Cardiac fibroblast (primary cell): ENCODE measurements at places on chromosomes 2 and 18.

- peak; percentile 97 for DNase-seq
Observed at GRCh38 chr2:65056215-65057053, at the start of gene CEP68. TSS of gene CEP68 (plus strand) at chr2:65056416. CDS start at chr2:65069445, 13,029 bp downstream.

DNA sequence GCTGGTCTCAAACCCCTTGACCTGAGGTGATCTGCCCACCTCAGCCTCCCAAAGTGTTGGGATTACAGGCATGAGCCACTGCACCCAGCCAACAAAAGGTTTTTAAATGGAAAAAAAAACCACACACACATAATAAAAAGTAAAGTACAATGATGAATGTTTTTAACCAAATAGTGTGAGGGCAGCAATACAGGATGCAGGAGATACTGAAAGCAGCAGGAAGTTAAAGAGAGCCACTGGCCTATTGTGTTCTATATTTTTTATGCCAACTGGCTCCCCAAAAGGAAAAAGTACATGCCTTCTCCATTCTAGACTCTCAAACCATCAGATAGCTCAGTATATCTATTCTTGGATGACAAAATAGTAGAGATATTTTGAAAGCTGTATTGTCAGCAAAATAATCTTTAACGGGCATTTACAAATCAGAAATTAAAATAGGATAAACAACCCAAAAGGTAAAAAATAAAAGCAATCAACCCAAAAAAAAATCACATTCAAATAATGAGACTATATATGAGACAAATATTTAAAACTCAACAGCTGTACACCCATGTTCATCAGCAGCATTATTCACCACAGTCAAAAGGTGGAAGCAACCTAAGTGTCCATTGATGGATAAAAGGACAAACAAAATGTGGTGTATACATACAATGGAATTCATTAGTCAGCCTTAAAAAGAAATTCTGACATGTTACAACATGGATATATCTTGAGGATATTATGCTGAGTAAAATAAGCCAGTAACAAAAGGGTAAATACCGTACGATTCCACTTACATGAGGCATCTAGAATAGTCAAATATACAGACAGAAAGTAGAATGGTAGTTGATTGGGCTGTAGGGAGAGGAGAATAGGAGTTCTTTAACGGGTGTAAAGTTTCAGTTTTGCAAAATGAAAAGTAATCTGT lies 26.2 kb downstream of the GPATCH11 start:
- no peak for DNase-seq

DNA sequence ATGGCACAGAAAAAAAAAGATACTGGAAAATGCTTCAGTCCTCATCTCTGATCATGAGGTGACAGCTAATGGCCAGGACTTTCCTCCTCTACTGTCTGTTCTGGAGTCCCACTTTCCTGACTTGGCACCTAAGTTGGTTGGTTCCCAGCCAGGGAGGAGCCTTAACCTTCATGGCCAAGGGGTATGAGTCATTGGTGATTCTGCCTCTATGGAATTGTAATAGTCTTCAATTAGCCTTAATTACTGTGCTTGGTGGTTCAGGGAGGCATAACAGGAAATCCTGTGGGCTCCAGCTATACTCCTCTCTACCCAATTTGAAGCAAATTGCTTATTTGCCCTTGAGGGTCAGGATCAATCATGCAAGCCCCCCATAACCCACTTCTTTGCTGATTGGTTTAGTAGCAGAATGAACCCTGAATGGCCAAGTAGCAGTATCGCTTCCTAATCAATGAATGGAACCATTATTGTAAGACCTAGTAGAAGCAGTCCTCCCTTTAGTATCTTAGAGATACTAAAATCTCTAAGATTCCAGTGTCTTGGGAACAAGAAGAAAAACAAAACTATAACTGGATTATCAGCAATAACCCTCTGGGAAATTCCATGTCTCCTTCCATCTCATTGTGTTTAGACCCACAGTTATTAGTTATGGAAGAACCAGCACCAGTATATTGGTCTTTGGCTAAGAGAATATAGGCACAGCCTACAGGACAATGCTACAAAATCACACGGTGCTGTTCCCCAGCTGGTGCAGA lies 109.0 kb downstream of the COL6A3 start:
- peak; percentile 90 for DNase-seq

- no peak for DNase-seq
Observed at GRCh38 chr18:6281874-6282273, 132.8 kb downstream of the L3MBTL4 start.

DNA sequence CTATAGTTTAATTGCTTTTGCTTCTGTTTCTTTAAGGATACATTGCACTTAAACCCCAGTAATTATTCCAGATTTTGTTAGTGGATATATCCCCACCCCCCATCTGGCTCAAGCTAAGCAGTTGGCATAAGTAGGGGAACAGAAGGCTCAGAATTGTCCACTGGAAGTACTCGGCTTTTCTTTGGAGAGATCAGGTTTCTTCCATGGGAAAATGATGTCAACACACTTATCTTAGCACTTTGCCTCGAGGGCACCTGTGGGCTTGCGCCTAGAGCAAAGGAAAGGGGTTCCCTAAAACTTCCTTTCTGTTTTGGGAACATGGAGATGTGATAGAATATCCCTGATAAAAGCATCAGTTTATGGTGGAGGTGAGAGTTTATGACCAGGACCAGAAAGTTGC lies 130.6 kb downstream of the FMNL2 start:
- peak; percentile 51 for DNase-seq

GRCh38 chr2:216690853-216691741 lies 4.3 kb downstream of the IGFBP5 start:
- DNase-seq = peak; percentile 38

- DNase-seq = no peak
Observed at GRCh38 chr2:107430006-107430405, 396.7 kb upstream of the RGPD4 start.

DNA sequence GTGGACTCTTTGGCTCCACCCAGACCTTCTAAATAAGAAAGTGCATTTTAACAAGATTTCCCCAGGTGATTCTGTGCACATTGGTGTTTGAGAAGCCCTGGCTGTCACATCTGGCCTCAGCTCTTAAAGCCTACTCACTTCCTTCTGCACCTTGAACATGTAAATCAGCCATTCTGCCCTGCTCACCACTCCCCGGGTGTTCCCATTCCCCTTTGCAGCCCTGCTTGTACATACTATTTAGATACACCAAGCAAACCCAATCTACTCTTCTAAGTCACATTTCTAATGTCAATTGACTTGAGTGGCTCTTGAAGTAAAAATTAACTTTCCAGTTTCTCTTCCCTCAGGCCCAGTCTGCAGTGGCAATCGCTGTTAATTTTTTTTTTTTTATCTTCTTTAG lies 13.1 kb upstream of the SCN1A start:
- DNase-seq = no peak

DNA sequence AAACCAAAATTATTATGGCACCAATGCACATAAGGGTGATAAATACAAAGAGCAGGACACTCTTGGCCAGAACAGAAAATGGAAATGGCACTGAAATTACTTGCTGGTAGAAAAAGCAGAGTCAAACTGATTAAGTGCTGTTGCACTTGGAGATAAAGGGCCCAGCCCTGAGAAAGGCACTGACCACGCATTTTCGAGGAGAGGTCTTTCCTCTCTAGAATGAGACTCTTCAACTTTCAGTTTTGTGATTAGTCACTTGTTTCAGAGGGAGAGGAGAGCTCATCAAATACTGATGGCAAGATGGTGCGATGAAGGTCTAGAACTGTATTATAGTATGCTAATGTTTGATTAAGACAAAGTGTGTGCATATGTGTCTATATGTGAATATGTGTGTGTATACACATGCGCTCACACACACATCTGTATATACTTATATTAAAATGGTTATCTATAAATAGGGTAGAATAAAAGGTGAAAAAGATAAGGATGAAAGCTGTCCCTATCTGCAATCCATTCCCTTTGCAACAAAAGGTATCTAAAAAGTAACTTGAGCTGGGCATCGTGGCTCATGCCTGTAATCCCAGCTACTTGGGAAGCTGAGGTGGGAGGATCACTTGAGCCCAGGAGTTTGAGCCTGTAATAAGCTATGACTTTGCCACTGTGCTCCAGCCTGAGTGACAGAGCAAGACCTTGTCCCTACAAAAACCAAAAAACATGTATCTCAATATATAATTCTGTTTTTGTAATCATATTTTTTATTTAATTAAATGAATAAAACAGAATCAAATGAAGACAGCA lies 48.8 kb upstream of the ZDBF2 start:
- DNase-seq = no peak

GRCh38 chr2:101400506-101401325 lies 13.4 kb upstream of the CREG2 start:
- no peak for DNase-seq

DNA sequence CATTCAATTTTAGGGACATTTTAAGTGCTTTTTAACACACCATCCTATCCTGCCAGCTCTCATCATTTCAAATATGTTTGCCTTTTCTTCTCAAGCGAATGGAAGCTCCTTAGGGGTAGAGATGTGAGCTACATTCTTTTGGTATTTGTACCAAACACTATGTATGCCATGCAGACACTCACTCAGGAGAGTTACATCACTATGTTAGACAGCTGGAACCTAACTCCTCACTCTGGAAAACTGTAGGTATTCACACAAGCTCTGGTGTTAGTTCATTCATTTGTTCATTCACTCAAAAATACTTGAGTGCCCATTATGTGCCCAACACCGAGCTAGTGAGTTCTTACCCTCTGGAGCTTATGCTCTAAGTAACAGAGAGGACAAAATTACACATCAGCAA lies 26.4 kb upstream of the RNU4ATAC start:
- DNase-seq = no peak

- DNase-seq = no peak
Observed at GRCh38 chr2:155080373-155080772, 381.9 kb downstream of the KCNJ3 start.

DNA sequence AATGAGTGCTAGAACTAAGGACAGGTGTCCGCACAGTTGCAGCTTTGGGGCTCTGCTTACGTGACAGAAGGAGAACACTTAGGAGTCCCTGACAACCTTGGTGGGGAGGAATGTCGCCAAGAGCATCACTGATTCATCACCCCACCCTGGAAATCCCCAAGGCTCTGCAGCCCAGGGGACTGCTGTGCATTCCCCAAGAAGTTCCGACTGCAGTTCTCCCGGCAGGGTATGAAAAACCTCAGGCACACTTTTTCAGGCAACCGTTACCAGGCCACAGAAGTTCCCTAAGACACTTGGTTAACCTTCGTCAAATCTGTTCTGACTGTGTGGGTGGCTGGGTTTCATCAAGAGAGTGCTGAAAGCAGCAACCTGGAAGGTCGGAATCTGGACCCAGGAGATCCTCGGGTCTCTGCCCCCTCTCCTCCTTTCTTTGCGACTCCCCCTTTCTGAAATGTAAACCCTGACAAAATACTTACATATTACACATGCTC lies 192.1 kb upstream of the CXCR4 start:
- no peak for DNase-seq

GRCh38 chr18:23499291-23499781 lies 4.0 kb upstream of the RMC1 start:
- DNase-seq = no peak

DNA sequence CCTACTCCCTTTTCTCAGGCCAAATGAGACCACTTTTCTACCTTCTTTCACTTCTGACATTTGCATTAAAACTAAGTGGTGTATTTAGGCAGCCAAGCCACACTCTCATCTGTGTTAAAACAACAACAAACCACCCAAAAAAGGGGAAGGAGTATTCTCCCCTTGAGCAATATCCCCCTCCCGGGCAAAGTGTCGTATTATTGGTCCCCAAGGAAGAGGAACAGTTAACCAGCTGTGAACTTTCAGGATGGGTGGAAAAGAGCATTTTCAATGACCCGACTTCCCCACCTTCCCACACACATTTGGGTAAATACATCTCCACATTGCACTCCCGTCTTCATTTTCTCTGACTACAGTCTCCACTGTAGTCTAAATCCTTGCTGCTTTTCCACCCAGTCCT lies 44.3 kb downstream of the FEZ2 start:
- DNase-seq = no peak

DNA sequence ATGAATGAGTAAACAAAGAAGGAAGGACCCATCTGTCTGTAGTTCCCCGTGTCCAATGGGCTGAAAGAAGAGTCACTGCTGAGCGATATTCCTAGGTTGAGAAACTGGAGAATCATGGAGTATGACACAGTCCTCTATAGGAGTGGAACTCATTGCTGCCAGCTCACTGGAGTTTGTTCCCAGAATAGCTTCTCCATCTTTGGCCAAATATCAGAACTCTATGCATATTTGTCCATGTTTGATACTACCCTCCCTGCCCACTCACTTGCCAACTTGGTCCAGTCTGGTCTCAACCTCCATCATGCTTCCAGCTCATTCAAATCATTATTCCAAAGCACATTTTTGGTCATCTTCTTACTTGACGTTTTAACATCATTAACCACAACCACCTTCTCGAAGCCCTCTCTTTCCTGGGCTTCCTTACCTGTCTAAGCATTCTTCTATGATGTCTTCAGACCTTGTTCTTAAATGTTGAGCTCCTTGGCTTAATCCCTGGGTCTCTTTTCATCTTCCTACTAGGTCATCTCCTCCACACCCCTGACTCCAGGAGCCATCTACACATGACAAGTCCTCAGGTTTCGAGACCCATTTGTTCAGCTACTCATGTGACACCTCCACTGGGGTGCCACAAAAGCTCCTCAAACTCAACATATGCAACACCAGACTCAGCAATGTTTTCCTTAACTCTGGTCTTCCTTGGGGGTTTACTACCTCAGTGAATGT lies 221.6 kb downstream of the MYCN start:
- no peak for DNase-seq

GRCh38 chr18:6374340-6374739 lies 40.4 kb downstream of the L3MBTL4 start:
- DNase-seq = no peak

DNA sequence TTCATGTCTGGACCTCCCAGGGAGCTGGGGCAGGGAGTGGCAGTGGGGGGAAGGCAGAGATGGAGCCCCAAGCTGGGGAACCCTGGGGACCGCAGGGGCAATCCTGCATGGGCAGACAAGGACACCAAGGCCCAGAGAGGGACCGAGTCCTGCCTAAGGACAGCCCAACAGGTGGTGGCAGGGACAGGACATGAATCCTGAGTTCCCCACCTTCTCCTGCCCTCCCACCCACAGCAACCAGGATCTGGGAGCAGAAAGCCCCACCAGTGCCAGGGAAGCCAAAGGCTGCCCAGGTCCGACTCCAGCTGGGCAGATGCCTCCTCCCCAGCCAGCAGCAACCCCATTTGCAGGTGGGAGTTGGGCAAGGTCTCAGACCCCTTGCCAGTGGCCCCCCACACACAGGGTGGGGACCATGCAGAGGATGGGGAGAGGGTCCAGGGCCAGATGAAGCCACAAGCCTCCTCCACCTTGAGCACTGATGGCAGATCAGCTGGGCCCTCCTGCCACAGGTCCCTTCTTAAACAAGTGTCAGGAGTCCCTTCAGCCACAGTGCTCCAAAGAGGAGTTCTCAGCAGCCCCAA lies 6.3 kb downstream of the ADRA2B start:
- DNase-seq = no peak
